ENCODE measurements at places on chromosomes 7 and 10. TPM values are rescaled to one million over a fixed set of nuclear protein-coding genes. Genes with fewer than 3 reads are reported as not detected.
A peak's percentile ranks its signal among the peaks of the same experiment; 100 is the strongest.

- H3K4me1 ChIP-seq, result no peaks in the 10 kb centered on the region
- DNase-seq, result no peak
- H3K36me3 ChIP-seq, result no peaks in the 10 kb centered on the region
- H3K4me3 ChIP-seq, result no peak overlapping the region
- peaks cover 2% of the 10 kb centered on the region for H3K27me3 ChIP-seq
- H3K27ac ChIP-seq, result no peak overlapping the region
Measured at GRCh38 chr10:85655411-85655810, 711.2 kb downstream of the GRID1 start.

- peak overlapping the region; percentile 58 for H3K4me3 ChIP-seq
- no peak for DNase-seq
- peaks cover 5% of the 10 kb centered on the region for H3K4me1 ChIP-seq
- H3K27ac ChIP-seq, result no peak overlapping the region
Measured at GRCh38 chr10:133335246-133336117, 1.2 kb downstream of the CALY start.

DNA sequence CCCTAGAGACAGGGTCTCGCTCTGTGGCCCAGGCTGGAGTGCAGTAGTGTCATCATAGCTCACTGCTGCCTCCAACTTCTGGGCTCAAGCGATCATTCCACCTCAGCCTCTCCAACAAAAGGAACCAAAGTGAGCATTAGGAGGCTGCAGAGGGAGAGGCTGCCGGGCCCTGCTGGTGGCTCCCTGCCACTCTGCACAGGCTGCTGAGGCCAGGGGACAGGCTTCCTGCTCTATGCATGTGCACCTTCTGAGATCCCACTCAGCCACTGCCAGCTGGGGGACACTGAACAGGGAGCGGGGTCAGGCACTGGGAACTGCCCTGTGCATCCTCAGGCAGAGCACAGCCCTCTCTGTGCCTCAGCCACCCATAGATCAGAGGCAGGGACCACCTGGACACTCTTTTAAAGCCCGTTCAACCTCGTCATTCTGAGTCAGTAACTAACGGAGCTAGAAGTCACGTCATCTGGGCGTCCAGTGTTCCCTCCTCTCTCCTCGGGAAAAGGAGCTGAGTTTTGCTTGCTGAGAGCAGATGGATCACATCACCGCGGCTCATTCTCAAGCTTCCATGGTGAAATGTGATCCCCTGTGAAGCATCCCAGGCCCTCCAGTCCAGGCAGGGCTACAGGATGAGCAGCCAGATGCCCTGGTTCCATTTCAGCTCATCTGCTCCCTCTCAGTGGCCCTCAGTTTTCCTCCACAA lies 109.6 kb downstream of the MYL10 start:
- H3K36me3 ChIP-seq, result no peaks in the 10 kb centered on the region
- no peaks in the 10 kb centered on the region for H3K27me3 ChIP-seq
- no peak overlapping the region for H3K4me3 ChIP-seq
- no peak for DNase-seq
- no peak overlapping the region for H3K27ac ChIP-seq

- peaks cover 18% of the 10 kb centered on the region for H3K36me3 ChIP-seq
- peaks cover 2% of the 10 kb centered on the region for H3K4me1 ChIP-seq
- H3K4me3 ChIP-seq, result no peak overlapping the region
- no peaks in the 10 kb centered on the region for H3K27me3 ChIP-seq
- no peak overlapping the region for H3K27ac ChIP-seq
Measured at GRCh38 chr7:966291-967069, 8.9 kb downstream of the COX19 start.

DNA sequence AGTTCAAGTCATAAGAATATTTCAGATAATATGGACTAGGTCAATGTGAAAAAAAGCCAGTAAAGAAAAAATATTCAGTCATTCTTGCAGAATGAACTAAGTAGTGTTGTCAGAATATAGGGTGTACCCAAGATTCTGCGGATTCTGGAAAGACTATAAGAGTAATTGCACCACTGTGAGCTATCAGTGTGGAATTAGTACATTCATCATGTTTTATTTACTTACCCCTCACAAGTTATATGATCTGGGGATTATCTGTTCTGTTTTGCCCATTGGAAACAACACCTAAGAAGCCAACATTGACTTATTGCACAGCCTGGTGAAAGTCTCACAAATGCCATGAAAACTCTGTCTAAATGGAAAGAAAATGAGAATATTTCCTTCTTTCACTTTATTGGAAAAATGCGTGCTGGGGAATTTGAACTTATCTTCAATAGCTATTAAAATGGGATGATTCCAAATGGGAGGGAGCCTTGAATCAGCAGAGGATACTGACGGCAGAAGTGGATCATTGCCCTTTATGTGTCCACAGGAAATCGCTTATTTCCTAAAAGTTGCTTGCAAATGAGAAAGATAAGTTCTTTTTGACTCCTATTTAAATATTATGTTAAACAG lies 563.3 kb upstream of the POM121L12 start:
- H3K4me3 ChIP-seq, result no peak overlapping the region
- H3K36me3 ChIP-seq, result no peaks in the 10 kb centered on the region
- no peaks in the 10 kb centered on the region for H3K27me3 ChIP-seq

GRCh38 chr10:132710036-132710686 lies 75.8 kb downstream of the NKX6-2 start:
- H3K4me3 ChIP-seq, result no peak overlapping the region
- no peaks in the 10 kb centered on the region for H3K27me3 ChIP-seq
- H3K27ac ChIP-seq, result no peak overlapping the region
- DNase-seq, result no peak
- H3K36me3 ChIP-seq, result no peaks in the 10 kb centered on the region

DNA sequence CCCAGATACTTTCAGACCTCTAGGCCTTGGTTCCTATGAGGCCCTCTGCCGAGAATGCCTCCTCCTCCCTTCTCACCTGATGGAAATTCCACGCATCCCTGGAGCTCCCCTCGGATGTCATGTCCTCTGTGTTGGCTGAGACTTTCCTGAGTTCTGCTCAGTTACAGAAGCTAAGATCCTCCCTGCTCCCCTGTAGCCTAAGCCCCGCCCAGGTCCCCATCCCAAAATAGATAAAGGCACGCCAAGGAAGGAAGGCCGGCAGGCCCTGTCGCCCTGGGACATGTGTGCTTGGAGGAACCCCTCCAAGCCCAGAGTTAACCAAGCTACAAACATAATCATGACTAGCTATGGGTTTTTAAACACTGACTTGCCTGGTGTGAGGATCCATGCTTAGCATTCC lies 123.5 kb downstream of the SORBS1 start:
- no peak for DNase-seq
- H3K4me3 ChIP-seq, result no peak overlapping the region
- H3K27me3 ChIP-seq, result no peaks in the 10 kb centered on the region
- no peaks in the 10 kb centered on the region for H3K4me1 ChIP-seq
- no peak overlapping the region for H3K27ac ChIP-seq
- H3K36me3 ChIP-seq, result peaks cover 5% of the 10 kb centered on the region

DNA sequence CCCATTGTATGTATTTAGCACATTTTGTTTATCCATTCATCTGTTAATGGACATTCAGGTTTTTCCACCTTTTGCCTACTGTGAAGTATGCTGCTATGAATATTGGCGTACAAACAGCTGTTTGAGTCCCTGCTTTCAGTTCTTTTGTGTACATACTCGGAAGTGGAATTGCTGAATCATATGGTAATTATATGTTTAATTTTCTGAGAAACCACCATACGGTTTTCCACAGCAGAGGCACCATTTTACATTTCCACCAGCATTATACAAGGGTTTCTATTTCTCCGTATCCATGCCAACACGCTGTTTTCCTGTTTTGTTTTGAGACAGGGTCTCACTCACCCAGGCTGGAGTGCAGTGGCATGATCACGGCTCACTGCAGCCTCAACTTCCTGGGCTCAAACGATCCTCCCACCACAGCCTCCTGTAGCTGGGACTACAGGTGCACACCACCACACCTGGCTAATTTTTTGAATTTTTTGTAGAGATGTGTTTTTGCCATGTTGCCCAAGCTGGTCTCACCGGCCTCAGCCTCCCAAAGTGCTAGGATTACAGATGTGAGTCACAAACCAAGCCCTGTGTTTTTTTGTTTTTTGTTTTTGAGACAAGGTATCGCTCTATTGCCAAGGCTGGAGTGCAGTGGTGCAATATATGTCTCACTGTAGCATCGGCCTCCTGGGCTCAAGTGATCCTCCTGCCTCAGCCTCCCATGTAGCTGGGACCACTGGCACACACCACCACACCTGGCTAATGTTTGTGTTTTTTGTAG lies 22.1 kb upstream of the FBXW4 start:
- no peak overlapping the region for H3K27ac ChIP-seq
- no peak overlapping the region for H3K4me3 ChIP-seq

GRCh38 chr7:88111140-88111743 lies 108.6 kb downstream of the SRI start:
- DNase-seq, result no peak
- H3K27ac ChIP-seq, result no peak overlapping the region
- no peaks in the 10 kb centered on the region for H3K4me1 ChIP-seq

- no peak overlapping the region for H3K4me3 ChIP-seq
- H3K4me1 ChIP-seq, result no peaks in the 10 kb centered on the region
- no peaks in the 10 kb centered on the region for H3K27me3 ChIP-seq
Measured at GRCh38 chr10:89173075-89173474, 34.0 kb downstream of the CH25H start.

DNA sequence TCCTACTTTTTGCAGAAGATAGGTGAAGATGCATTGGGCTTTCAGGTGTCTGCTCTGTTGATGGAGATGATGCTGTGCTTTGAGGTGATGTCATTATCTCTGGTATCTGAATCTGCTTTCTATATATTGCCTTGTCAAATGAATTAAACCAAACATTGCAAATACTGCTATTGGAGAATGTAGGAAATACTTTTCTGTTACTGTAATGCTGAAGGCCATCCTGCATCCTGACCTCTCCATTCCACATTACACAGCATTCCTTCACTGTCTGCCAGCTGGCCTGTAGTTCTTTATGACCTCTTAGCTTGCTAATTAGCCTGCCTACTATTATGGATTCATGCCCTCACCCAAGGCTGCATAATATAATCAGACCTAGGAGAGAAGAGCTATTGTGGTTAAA lies 73.2 kb downstream of the VCL start:
- H3K27me3 ChIP-seq, result no peaks in the 10 kb centered on the region
- H3K4me3 ChIP-seq, result no peak overlapping the region
- H3K27ac ChIP-seq, result no peak overlapping the region
- no peak for DNase-seq
- no peaks in the 10 kb centered on the region for H3K4me1 ChIP-seq

DNA sequence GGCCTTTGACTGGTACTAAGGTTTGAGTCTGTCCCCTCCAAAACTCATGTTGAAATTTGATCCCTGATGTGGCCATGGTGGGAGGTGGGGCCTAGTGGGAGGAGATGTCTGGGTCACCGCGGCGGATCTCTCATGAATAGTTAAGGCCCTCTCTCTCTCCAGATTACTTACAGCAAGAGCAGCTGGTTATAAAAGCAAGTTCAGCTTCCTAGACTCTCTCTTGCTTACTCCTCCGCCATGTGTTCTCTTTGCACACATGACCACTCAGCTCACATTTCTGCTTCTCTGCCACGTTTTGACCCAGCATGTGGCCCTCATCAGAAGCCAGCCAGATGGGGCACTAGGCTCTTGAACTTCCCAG lies 29.9 kb upstream of the ZMIZ1 start:
- peak overlapping the region; percentile 14 for H3K4me3 ChIP-seq
- H3K27ac ChIP-seq, result no peak overlapping the region
- H3K36me3 ChIP-seq, result no peaks in the 10 kb centered on the region
- no peak for DNase-seq
- H3K4me1 ChIP-seq, result peaks cover 5% of the 10 kb centered on the region

DNA sequence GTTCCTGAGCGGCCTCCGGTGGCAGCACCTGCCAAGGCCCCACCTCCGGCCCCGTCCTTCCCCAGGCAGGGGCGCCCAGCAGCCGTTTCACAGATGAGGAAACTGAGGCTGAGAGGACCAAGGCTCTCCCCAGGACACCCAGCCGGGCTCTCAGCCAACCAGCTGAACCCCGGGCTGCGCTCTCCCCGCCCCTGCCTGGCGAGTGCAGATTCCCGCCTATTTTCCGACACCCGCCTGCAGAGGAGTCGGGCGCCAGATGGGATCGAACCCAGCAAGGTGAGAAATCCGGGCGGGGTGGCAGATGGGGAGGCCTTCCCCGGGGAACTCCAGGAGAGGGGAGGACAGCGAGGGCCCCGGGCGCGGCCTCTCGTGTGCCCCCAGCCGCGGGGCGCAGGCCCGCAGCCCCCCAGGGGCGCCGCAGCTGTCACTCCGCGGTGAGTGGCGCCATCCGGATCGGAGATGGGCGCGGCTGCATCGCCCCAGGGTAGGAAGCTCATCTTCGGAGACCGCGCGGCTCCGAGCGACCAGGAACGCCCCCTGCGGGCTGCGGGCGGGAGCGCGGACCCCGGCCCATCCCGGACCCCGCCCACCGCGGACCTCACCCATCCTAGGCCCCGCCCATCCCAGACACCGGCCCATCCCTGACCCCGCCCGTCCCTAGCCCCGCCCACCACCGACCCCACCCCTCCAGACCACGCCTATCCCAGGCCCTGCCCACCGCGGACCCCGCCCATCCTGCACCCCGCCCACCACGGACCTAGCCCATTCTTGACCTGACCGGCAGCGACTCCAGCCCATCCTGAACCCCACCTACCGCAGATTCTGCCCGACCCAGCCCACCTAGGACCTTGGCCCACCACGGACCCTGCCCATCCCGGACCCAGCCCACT lies 90.3 kb downstream of the MICALL2 start:
- DNase-seq, result peak; percentile 81
- H3K4me1 ChIP-seq, result no peaks in the 10 kb centered on the region
- H3K27me3 ChIP-seq, result no peaks in the 10 kb centered on the region
- H3K4me3 ChIP-seq, result peak overlapping the region; percentile 26
- H3K36me3 ChIP-seq, result no peaks in the 10 kb centered on the region

The ZNF438 gene
- total RNA-seq, result 1.7 TPM

The BLOC1S2 gene
- total RNA-seq, result 50.6 TPM

The FXYD4 gene
- not detected for total RNA-seq

The SP8 gene
- total RNA-seq, result 10.6 TPM

The POMZP3 gene
- total RNA-seq, result 6.2 TPM
